Stimulated activated naive CD8-positive, alpha-beta T cell treated with anti-CD3 and anti-CD28 coated beads, Interleukin-15, amount 100 ng/mL, for 72 hours (primary cell): ENCODE measurements at places on chromosomes 4 and X.
A peak's percentile ranks its signal among the peaks of the same experiment; 100 is the strongest.

GRCh38 chrX:13028871-13029636, 15.4 kb downstream of the FAM9C start:
- no peak for DNase-seq

DNA sequence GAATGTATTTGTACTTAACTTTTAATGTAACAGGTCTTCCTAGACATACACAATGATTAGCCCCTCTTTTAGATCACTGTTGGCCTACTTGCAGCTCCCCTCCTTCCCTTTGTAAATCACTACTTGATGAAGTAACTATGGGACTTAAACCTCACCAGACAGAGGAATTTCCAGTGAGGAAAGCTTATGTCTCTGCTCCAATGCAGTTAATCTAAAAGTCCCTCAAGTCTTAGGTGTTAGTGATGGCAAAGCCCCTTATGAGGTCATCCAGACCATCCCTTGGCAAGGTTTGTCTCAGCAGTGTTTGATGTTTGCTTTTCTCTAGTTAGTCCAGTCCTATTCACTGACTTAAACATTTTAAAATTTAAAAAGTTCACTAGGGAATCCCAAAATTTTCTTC, 877.3 kb upstream of the INTU start:
- DNase-seq, result no peak

GRCh38 chrX:39996536-39996935, 101.2 kb downstream of the BCOR start:
- no peak for DNase-seq

DNA sequence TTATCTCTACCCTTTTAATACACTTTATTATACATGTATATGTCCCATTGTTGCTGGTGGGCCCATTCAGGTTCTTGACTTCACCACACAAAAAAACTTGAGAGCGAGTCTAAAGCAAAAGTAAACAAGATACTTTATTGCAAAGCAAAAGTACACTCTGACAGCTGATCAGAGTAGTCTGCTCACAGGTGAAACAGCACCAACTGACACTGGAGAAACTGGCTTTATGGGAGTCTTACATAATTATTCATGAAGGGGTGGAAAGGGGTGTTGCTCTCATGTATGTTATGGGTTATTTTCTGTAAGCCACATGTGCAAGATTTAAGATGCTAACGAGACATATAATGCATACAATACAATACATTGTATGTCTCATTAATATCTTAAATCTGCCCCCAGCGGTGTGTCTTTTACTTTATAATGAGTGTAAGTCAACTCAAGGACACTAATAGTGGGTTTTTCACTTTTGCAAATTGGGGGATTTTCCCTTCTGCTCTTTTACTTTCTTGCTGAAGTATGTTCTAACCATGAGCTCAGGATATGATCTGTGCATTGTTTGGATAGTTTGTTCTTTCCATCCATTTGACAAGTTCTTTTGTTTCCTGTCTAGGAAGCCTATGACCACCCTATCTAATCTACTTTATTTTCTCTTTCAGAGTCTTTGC, 256.1 kb upstream of the ITM2A start:
- DNase-seq, result no peak

DNA sequence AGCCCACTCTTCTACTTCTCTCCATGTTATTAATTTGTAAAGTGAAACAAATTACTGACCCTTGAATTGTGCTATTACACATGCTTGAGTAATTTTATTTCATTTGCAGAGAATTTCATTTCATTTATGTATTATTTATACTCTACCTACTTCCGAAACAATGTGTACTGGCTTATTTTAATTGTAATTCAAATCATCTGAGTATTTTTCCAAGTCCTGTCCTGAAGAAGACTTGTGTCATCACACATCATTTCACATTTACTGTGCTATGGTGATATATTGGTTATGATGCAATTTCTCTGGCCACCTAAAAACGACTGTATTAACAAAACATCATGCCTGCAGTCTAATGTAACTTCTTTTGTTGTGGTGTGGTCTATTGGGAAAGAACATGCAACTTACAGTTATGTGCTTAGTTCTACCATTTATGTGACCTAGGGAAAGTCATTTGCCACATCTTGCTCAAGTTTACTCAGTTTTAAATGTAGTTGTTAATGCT, 384.5 kb downstream of the RPA4 start:
- no peak for DNase-seq

GRCh38 chrX:123626962-123627361, 105.9 kb downstream of the THOC2 start:
- DNase-seq, result no peak

DNA sequence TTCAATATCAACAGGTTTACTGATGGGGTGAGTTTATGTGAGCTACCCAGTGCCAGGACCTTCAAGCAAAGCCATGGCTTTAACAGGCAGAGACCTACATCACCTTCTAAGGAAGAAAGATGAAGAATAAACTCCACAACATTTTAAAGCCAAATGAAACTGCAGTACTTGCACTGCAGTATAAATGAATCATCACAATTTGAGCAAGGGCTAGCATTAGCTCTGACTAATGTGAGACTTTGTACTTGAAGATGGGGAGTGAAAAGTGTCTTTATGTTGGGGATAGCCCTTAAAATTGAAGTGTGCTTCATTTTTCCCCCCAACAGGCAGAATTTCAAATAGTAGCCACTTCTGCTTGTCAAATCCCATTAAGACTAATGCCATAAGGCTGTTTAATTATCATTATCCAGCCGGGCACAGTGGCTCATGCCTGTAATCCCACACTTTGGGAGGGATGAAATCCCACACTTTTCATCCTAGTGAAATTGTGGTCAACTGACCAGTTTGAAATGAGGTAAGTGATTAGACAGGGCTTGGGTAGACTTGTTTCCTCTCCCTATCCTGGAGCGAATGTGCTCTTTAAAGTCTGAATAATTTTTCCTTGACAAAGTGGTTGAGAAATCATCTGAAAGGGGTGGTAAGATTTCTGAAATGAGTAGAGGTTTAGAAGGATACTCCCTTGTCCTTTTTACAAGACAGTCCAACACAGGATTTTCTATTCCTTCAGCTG, 27.2 kb upstream of the GPR34 start:
- no peak for DNase-seq

GRCh38 chr4:87659247-87659931, 9.3 kb downstream of the DMP1 start:
- DNase-seq, result no peak

- no peak for DNase-seq
Measured at GRCh38 chr4:158809611-158810486, 41.0 kb downstream of the FNIP2 start.

DNA sequence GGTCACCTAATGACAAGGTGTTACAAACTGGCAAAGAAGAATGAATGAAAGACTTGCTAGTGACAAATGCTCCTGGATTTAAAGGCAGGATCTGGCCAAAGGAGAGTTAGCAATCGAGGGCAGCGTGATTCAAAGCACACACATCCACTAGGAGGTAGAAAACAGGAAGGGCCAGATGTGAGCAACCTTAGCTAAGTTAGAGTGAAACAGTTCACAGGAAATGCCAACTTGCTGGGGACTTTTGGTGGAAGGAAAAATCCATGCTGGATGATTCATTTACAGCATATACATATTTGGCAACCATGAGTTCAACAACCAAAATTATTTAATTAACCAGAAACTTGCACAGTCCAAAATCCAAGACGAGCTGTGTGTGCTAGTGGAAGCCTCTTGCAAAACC, 276.9 kb downstream of the PTTG2 start:
- DNase-seq, result no peak

DNA sequence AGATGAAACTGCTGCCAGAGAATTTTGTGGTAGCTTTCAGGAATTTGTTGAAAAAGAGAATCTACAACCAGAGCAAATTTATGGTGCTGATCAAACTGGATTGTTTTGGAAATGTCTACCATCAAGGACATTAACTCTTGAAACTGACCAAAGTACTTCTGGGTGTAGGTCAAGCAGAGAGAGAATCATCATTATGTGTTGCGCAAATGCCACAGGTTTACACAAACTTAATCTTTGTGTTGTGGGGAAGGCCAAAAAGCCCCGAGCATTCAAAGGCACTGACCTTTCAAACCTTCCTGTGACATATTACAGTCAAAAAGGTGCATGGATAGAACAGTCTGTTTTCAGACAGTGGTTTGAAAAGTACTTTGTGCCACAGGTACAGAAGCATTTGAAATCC, 2.1 kb downstream of the TIGD2 start:
- DNase-seq, result no peak

- DNase-seq, result no peak
Measured at GRCh38 chr4:83191026-83191425, 76.5 kb upstream of the PLAC8 start.

DNA sequence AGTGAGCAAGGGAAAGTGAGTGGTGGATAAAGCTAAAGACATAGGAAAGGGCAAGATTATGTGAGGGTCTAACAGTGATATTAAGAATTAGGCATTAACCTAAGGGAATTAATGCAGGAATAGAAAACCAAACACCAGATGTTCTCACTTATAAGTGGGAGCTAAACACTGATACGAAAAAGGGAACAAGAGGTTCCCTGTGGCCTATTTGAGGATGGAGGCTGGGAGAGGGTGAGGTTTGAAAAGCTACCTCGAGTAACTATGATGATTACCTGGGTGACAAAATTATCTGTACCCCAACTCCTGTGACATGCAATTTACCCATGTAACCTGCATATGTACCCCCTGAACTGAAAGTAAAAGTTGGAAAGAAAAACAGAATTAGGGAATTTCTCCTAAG, 79.0 kb downstream of the ANXA3 start:
- DNase-seq, result no peak

- DNase-seq, result no peak
Measured at GRCh38 chr4:100016191-100016590, 66.1 kb upstream of the H2AZ1 start.

GRCh38 chrX:153970357-153971123, 1.1 kb downstream of the HCFC1 start:
- no peak for DNase-seq

DNA sequence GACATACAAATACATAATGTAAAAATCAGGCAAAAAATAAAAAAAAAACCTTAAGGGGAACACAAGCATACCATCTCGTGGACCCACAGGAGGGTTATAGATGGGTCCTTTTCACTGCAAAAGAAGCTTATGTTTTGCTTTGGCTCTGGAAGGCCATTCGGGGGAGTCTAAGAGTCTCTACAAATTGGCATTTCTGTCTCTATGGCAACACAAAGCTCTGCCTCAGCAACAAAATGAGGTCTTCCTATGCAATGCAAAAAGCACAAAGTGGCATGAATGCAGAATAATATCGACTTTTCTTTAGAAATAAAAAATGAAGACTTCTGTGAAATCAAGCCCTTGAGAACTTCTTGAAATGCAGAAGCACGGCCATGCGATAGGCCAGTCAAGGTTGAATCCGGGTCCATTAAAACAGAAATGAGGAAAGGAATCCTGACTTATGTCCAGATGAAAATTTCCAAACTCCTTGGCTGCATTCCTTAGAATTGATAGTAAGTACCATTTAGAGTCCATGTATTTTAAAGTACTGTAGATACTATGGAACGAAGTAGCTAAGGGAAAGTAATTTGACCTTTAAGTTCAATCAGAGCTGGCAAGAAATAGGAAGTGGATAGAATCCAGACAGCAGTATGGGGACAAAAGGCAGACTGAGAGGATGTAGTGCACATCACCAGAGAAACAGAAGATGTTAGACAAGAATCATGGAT, 63.7 kb upstream of the PDLIM3 start:
- no peak for DNase-seq

DNA sequence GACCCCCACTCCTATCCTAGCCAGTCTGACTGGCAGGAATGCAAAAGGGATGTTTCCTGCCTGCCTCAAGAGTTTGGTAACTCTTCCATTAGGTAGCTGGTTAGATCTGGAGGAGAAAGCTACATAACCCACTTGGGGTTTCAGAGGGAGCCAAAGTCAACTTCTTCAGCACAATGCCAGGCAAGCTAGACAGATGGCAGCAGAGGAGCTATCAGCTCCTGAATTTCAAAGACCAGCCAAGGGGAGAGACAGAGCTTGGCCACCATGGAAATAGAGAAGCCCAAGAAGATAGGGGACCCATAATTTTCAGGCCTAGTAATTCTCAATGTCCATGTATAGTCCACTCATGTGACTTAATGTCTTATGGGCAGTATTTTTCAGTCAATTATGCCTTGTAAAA, 56.4 kb downstream of the PGRMC1 start:
- DNase-seq, result no peak

- no peak for DNase-seq
Measured at GRCh38 chr4:110675426-110675825, 52.5 kb upstream of the PITX2 start.

- no peak for DNase-seq
Measured at GRCh38 chr4:128721896-128722295, 87.6 kb upstream of the JADE1 start.

DNA sequence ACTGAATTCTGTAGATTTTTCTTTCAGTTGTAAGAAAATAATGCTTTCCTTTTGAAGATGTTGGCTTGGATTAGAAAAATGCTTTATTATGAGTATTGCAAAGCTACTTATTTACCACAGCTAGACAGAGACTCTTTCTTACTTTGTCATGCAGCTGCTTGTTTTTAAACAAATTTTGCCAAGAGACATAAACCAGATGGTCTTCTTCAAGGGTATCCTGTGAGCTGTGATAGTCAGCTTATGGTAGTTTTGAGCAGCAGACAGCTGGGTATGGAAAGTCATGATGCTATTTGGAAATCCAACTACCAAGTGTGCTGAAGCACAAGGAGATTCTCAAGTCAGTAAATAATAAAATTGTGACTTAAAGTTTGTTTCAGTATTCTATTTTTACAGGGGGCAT, 941.5 kb downstream of the DMD start:
- no peak for DNase-seq

GRCh38 chr4:100848841-100849240, 331.0 kb upstream of the EMCN start:
- DNase-seq, result peak; percentile 15

DNA sequence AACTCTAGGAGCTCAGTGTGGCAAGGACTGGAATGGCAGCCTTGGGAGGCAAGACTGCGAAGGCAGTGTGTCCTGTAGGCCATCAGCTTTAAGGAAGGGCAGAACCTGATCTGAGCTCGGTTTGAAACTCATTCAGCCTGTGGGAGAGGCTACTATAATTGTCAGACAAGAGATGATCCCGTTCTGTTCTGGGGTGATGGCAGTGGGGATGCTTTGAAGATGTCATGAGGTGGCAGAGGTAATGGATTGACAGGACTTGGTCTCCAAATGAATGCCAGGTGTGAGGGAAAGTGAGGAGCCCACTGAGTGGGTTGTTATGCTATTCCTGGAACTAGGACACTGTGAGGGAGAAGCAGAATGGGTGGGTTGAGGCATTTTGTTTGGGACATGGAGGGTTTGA, 144.9 kb downstream of the PJA1 start:
- no peak for DNase-seq

DNA sequence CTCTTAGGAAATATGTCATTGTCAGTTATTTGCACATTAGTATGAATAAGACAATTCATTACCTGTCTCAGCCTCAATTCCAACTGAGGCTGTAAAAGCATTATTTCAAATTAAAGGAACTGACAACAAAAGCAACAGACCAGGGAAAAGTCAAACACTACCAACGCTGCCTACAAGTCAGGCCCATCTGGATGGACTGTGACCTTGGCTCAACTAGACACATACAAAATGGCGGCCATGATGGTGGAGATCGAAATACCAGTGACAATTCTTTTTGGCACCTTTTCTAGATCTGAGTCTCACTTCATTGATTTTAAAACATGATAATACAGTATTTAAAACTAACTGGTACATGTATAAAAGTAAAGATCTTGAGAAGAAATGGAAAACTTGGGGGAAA, 160.7 kb downstream of the DHX15 start:
- no peak for DNase-seq

- no peak for DNase-seq
Measured at GRCh38 chr4:188296331-188296730, 157.1 kb downstream of the TRIML1 start.

GRCh38 chr4:185108185-185108584, 34.9 kb upstream of the SLC25A4 start:
- DNase-seq, result no peak
